Thoracic aorta endothelial cell (primary cell): ENCODE measurements at places on chromosomes 3 and 15. TPM values are rescaled to one million over a fixed set of nuclear protein-coding genes. Genes with fewer than 3 reads are reported as not detected.

NTRK3 gene
- not detected in 2 replicates for total RNA-seq

ZNF80 gene
- not detected in 2 replicates for total RNA-seq

C3orf20 gene
- total RNA-seq: under 0.01 and 0.07 TPM in 2 replicates

NDN gene
- 28.5 and 49.3 TPM in 2 replicates for total RNA-seq

GOLGA6D gene
- under 0.01 TPM in 1 of 2 replicates, not detected in the other for total RNA-seq

GHSR gene
- total RNA-seq: not detected in 2 replicates

CIB1 gene
- 26.6 and 30.6 TPM in 2 replicates for total RNA-seq

SEMA3G gene
- 4.0 and 9.8 TPM in 2 replicates for total RNA-seq

SLC22A13 gene
- 0.22 and 0.27 TPM in 2 replicates for total RNA-seq

TP63 gene
- total RNA-seq: not detected in 2 replicates

SLC12A1 gene
- total RNA-seq: not detected in 2 replicates

DCLK3 gene
- total RNA-seq: not detected in 2 replicates

DISP2 gene
- total RNA-seq: 0.14 and 0.27 TPM in 2 replicates

KLF15 gene
- 1.2 and 1.8 TPM in 2 replicates for total RNA-seq

SOX14 gene
- not detected in 2 replicates for total RNA-seq

MNS1 gene
- total RNA-seq: 1.4 and 1.6 TPM in 2 replicates

NAA80 gene
- 7.0 and 10.0 TPM in 2 replicates for total RNA-seq

OSTN gene
- total RNA-seq: not detected in 2 replicates

FSIP1 gene
- total RNA-seq: 0.50 and 0.80 TPM in 2 replicates

OR5K2 gene
- total RNA-seq: not detected in 2 replicates

NPAP1 gene
- total RNA-seq: not detected in 2 replicates

ROPN1B gene
- total RNA-seq: not detected in 2 replicates

HHATL gene
- total RNA-seq: not detected in 2 replicates

MUSTN1 gene
- not detected in 2 replicates for total RNA-seq

C3orf22 gene
- not detected in 2 replicates for total RNA-seq

TRPC1 gene
- 13.8 and 18.0 TPM in 2 replicates for total RNA-seq

KLHL40 gene
- total RNA-seq: under 0.01 TPM in 1 of 2 replicates, not detected in the other

RNF111 gene
- 33.2 and 34.4 TPM in 2 replicates for total RNA-seq

SKOR1 gene
- total RNA-seq: 0.07 TPM in 1 of 2 replicates, not detected in the other

ZIC1 gene
- 1.7 TPM in 1 of 2 replicates, not detected in the other for total RNA-seq

GPR160 gene
- 3.0 and 5.3 TPM in 2 replicates for total RNA-seq

CPB1 gene
- not detected in 2 replicates for total RNA-seq

RASA2 gene
- total RNA-seq: 51.1 and 51.8 TPM in 2 replicates

GP9 gene
- not detected in 2 replicates for total RNA-seq

NEK10 gene
- 13.6 and 20.6 TPM in 2 replicates for total RNA-seq

RASL12 gene
- not detected in 2 replicates for total RNA-seq

DNAJA4 gene
- total RNA-seq: 7.2 and 10.6 TPM in 2 replicates

CFAP100 gene
- total RNA-seq: not detected in 2 replicates

BNC1 gene
- total RNA-seq: 6.9 and 12.8 TPM in 2 replicates

SMCO1 gene
- total RNA-seq: not detected in 2 replicates

TERB2 gene
- not detected in 2 replicates for total RNA-seq

PLCL2 gene
- total RNA-seq: 13.3 and 13.8 TPM in 2 replicates

ZXDC gene
- 20.5 and 23.1 TPM in 2 replicates for total RNA-seq

XCR1 gene
- total RNA-seq: not detected in 2 replicates

CD276 gene
- 58.8 and 60.9 TPM in 2 replicates for total RNA-seq

RGMA gene
- 0.14 TPM in 1 of 2 replicates, not detected in the other for total RNA-seq

DNAJC17 gene
- 21.8 and 35.0 TPM in 2 replicates for total RNA-seq

SAMD7 gene
- total RNA-seq: not detected in 2 replicates

CACNA2D3 gene
- under 0.01 TPM in 1 of 2 replicates, not detected in the other for total RNA-seq

COL6A5 gene
- total RNA-seq: not detected in 2 replicates

CSTA gene
- total RNA-seq: not detected in 2 replicates

GPR62 gene
- 0.07 TPM in 1 of 2 replicates, not detected in the other for total RNA-seq

ROBO2 gene
- total RNA-seq: under 0.01 TPM in 1 of 2 replicates, not detected in the other

NAA50 gene
- total RNA-seq: 264 and 310 TPM in 2 replicates

ZNF620 gene
- 5.6 and 7.0 TPM in 2 replicates for total RNA-seq

RNF123 gene
- 19.1 and 25.0 TPM in 2 replicates for total RNA-seq

DAZL gene
- not detected in 2 replicates for total RNA-seq

LMAN1L gene
- total RNA-seq: under 0.01 and 0.07 TPM in 2 replicates

GP5 gene
- 0.14 TPM in 1 of 2 replicates, not detected in the other for total RNA-seq
